ENCODE measurements at places on chromosomes 1 and 21.

DNA sequence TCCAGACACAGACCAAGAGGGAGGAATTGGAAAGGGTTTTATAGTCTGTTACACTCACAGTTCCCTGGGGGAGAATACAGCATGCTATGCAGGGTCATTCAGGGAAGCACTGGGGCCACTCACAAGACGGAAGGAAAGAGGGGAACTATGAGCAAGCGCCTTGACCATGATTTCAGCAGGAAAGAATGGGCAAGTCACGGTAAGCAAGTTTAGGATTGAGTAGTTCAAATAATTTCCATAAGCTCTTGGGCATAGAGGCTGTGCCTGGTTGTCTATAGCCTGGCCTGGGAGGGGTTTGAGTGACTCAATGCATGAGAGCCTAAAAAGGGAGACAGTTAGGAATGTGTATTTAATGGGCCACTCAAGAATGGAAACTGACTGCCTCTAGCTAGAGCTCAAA lies 176.7 kb downstream of the TTLL7 start:
- no peak for DNase-seq

DNA sequence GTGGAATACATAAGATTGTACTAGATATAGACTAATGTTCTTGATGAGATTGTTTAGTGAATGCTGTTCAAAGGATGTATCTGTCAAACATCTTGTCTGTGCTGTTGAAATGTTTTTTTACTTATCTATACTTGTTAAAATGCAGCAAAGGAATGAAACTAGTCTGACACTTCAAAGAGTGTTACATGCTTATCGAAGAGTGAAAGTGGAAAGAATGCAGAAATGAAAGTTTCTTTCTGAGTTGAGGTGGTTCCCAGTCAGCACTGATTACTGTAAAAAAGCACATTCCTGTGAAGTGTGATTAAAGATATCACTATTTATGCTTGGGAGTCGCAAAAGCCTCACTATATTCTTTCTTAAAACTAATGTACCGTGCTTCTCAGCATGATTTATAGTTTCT lies 1225.2 kb downstream of the NCAM2 start:
- DNase-seq: no peak

DNA sequence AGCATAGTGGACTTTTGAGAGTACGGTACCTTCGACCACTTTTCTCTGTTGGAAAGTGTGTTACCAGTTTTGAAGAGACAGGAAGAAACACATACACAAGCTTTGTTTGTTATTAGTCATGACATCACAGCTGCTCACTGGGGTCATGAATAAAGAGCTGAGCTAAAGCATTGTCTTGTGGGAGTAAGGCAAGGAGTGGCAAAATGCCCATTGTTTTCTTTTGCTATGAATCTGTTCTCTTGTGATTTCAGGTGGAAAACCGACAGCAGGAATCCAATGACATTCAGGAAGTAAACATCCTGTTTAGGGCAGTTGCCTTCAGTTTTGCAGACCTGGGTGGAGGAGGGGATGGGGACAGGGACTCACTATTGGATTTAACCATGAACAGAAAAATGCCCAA lies 66.2 kb downstream of the RGL1 start:
- DNase-seq: no peak

DNA sequence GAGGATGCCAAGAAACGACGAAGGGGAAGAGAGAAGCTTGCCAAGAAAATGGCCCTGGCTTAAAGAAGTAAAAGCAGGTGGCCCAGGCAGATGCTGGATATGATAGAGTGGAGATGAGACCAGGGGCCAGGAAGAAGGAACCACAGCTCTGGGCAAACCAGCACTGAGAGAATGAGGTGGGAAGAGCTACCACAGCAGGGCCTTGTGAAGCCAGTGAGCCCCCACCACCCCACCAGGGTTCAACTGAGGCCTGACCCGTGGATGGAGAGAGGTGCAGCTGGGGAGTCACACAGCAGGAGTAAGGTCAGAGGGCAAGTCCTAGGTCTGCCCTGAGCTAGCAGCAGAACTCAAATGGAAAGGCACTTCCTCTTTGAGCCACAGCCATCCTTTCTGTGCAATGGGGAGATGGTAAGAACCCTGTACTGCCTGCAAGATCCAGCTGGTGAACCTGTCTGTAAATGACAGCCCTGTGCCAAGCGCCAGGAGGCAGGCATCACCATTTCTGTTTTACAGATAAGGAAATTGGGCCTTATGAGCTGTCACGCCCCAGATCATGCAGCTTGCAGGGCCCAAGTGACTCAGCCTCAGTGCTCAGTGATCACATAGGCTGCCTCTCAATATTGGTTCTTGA lies 8.5 kb downstream of the SH3BGRL3 start:
- no peak for DNase-seq

GRCh38 chr1:204945565-204945977 lies 74.9 kb downstream of the NFASC start:
- no peak for DNase-seq

DNA sequence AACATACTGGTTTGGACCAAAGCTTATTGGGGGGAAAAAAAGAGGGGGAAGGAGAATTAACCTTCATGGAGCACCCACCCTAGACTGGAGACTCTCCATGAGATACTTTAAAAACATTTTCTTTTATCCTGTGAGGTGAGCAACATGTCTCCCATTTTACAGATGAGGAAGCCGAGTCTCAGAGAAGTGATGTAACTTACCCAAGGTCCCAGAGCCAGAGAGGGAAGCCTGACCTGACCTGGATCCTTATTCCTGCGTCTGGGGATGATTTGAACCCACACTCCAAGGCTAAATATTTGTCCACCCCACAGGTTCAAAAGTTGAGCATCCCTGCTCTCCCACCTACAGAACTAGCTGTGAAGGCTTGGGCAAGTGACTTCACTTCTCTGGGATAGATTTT lies 137.9 kb upstream of the JUN start:
- DNase-seq: no peak

DNA sequence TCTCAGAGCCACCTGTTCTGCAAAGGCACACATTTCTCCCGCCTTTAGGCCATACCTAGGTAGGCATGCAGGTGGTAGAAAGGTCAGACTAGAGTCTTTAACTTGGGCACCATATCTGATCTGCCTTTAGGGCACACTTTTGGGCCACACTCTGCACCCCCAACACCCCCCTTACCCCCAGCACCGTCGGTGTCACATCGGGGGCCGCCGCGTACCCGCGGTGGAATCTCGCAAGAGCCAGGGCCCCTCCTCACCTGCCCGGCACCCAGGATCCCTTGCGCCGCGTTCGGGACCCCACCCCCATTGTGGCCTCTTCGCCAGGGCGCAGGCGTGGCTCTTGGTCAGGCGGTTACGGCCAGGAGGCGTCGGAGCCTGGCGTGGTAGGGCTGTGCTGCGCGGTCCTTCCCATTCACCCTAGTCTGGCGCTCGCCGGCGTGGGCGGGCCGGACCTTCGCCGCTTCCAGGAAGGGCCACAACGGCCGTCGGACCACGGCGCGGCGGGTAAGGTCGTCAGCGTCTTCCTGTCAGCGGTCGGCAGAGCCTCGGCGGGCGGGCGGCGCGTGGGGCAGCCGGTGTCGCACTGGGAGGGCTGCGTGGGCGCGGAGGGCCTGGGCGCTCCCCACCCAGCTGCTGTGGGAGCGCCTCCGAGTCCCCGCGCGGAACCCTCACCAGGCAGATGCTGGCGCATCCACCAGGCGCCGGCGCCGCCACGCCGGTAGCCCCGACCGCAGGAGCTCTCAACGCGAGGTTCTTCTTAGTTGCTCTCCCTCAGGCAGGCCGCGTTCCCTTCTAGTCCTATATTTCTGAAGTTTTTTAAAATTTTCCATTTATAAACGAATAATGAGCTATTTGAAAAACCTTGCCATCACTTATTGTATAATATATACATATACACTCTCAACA lies at the start of gene DNAH14:
TSS of gene DNAH14 (plus strand) at position 341 of the 903 bp plus-strand sequence. CDS start 23,028 bp downstream, outside the sequence.
- peak; percentile 90 for DNase-seq

DNA sequence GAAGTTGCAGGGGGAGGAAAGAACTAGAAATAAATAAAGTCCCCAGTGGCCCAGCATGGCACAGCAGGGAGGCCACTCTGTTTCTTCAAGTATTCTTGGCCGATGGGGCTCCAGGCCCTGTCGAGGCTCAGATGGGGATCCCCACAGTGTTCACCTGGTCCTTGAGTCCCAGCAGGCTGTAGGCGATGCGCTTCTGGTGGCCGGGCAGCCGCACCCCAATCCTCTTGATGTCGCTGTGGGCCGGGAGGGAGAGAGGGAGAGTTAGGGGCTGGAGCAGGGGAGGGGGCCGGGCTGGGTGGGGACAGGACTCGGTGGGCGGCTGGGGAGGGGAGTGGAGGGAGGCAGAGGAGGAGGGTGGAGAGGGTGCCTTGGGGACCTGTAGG lies 30.8 kb downstream of the EPHA2 start:
- DNase-seq: no peak

GRCh38 chr1:225509376-225509707 lies 81.5 kb upstream of the LBR start:
- no peak for DNase-seq

DNA sequence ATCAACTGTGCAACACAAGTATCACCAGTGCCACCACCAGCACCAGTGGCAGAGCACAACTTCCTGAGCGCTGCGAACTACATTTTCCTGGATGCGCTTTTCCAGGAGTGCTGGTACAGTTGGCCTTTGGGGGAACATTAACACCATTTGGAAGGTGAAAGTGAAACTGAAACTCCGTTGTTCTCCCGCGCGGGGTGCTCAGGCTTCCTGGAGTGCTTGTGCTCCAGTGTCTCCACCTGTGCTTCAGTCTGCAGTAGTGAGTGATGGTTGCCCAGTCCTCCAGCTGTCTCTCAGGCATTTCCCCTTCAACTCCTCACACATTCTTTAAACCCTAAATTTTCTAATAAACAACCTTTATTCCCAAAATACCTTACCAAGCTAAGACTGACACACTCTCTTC lies 187.8 kb downstream of the LRRIQ3 start:
- no peak for DNase-seq

DNA sequence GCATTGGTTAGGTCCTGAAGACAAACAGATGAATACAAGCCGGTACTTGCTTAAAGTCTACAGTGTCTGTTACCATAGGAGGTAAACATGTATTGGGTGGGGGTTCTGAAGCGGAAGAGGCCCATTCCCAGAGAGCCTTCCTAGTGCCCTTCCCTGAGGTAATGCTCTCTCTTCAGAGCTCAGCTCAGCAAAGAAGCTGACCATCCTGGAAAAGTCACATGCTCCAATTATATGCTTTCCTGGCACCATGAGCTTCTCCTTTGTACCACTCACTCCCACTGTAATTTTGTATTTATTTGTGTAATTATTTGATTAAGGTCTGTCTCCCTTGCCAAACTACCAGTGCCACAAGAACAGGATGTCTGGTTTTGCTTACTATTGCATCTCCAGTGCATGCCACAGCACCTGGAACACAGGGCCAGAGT lies 42.0 kb downstream of the RAB3B start:
- no peak for DNase-seq

DNA sequence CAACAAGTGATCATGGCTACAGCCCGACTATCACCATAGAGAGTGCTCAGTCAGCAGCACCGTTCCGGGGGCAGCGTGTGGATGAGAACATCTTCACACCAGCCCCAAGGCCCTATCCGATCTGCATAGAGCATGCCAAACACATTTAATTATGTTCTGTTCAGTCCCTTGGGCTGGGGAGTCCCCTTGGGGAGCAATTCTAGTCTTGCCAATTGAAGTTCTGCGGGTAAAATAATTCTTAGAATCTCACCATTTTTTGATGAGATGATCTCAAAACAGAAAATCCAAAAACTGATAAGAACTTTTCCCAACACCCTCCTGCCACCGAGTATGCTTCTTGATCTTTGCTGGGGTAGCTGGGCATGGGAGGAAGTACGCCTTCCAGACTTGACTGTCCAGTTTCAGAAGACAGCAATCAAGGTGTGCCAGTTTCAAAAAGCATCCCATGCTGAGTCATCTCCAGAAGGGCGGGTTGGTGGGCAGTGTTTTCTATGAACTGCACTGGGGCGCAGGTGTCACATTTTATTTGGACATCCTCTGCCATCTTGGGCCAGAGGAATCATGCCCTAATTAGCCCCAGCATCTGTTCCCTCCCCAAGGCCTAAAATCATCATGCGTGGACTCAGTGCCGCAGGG lies 20.8 kb upstream of the PTPRF start:
- no peak for DNase-seq

- no peak for DNase-seq
Observed at GRCh38 chr1:179630719-179631118, 39.1 kb downstream of the TDRD5 start.

DNA sequence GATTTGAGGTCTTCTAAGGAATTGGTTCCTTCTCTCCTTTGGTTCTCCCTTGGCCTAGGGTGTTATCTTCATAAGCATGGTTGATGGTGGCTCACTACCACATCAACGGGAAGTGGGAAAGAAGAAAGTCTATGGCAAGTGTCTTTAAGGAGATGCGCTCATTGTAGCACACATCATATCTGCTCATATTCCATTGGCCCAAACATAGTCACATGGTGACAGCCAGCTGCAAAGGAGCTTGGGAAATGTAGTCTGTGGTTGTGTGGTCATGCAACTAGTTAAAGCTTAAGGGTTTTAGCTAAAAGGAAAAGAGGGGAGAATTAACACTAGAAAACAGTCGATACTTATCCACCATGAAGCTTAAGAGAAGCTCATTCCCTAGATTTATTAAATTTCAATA lies 11.4 kb upstream of the MRPS6 start:
- DNase-seq: no peak

GRCh38 chr1:42002220-42002619 lies 83.5 kb upstream of the HIVEP3 start:
- no peak for DNase-seq

DNA sequence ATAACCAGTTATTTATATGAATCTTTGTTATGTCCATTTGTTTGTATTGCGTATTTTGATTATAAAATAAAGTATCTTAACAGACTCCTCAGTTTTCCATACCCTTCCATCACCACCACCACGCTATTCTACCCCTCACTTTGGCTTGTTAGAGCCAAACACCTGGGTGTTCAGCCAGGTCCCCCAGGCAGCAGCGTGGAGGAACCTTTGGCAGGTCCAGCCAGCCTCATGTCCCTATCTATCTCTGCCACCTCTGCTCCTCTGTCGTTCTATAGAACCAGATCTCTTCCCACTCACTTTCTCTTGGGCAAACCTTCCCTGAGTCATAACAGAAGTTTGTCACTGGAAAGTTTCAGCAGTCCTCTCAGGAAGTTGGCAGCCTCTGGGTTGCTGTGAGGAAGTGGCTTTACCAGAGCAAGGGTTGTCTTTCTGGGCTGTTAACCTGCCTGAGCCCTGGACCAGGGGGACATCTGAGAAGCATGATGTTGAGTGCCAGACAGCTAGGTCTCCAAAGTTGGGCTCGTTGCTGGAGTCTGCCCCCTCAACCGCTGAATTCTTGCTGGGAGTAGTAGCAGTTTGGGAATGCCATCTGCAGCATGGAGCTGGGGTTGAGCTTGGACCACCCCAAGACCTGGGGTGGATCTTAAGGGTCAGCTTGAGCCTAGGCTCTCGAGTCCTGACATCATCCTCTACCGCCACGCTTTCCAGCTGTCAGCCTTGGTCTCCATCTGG lies 996 bp upstream of the SH3BGRL3 start:
- DNase-seq: no peak

- DNase-seq: peak; percentile 36
Observed at GRCh38 chr1:67749263-67749843, 64.4 kb downstream of the GADD45A start.

DNA sequence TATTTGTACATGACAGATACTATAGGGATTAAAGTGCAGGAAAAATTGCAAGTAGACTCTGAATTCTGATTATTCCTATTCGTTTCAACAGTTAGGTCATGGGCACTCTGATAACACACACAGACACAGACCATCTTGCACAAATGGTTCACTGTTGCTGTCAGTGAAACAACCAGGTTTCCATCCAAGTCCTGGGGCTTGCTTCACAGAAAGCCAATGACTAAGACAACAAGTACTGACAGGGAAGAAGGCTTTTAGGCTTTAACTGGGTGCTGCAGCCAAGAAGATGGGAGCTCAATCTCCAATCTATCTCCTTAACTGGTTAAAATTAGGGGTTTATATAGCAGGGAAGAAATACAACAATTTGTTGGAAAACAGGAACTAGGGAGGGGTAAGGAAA lies 57.6 kb downstream of the RIMS3 start:
- no peak for DNase-seq

Data from right kidney (tissue), 9 donors.